GF-D8 (cell line): ENCODE measurements at places on chromosomes 2 and 18.

DNA sequence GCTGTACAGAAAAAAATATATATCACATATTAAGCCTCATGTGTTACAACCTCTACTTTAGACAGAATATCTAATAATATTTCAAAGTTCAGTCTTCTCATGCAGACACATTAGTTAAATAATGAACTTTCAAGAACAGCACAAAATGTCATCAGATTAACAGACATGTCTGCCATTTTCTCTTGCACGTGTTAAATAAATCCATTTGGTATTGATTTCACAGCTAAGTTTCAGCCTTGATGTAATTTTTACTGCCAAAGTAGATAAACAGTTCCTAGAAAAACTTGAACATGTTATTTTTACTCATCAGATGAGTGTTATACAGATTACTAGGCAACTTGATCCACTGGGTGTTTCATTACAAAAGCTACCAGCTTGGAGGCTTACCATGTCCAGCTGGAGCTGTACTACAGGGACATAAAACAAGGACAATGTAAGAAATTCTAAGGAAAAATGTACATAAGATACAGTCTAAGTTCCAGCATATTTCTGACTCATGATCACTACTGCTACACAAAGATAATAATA lies 290.7 kb upstream of the DDX18 start:
- DNase-seq, result no peak

- no peak for DNase-seq
These were observed 28.9 kb downstream of the SPIRE1 start for GRCh38 chr18:12628706-12629702.

GRCh38 chr18:68991286-68991685 lies 193.4 kb downstream of the CCDC102B start:
- DNase-seq, result no peak

GRCh38 chr2:99600981-99601651 lies 111.3 kb upstream of the REV1 start:
- no peak for DNase-seq

DNA sequence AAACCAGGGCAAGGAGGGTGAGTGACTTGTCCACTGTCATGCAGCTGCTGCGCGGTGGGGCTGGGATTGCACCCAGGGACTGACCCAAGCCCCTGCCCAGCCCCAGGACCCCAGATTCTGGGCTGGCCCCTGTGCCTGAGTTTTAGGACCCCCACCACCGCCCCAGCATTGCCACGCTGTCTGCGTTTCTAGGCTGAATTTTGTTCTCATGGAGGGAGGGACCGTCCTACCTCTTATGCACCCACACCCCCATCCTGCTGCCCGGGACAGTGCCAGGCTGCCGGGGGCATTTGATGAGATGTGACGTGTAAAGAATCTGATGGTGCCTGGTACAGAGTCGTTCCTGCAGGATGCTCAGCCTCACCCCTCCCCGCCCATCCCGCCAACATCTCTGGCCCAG lies 111.0 kb upstream of the ODC1 start:
- no peak for DNase-seq

- DNase-seq, result no peak
These were observed 20.6 kb downstream of the SMAD7 start for GRCh38 chr18:48929941-48930713.

- DNase-seq, result no peak
These were observed 746.6 kb upstream of the NXPH2 start for GRCh38 chr2:139526781-139527180.

DNA sequence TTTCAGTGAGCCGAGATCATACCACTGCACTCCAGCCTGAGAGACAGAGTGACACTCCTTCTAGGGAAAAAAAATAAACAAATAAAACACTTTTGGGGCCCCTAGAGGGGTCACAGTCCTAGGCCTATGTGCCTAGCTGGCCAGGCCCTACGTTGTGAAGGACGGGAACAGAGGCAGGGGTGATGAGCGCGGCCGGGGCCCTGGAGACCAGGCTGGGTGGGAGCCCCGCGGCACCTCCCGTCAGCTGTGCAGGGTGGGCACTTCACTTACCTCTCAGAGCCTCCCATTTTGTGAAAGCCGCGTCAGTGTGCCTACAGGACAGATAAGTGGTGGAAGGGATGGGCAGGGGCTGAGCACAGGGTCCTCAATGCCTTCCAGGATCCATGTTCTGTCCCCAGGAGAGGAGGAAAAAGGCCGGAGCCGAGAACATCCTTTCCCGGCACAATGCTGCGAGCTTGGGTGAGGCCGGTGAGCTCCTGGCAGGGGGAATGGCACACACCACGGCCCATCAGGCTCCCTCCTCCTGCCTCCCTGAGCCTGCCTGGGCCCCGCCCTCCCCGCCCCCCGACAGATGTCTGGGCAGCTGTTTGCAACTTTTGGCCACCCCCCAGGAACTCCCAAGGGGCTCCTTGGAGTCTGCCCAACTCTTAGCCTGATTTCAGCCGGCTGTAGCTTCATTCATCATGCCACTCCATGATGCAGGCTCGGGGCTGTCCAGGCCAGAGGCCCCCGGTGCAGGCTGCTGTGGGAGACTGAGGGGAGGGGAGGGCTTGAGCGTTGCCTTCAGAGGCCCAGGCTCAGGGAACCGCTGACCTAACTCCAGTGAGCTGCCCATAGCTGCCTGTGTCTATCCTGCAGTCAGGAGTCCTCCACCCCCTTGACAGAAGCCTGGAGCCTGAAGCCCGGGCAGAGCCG lies 196.5 kb downstream of the TFCP2L1 start:
- DNase-seq, result no peak

DNA sequence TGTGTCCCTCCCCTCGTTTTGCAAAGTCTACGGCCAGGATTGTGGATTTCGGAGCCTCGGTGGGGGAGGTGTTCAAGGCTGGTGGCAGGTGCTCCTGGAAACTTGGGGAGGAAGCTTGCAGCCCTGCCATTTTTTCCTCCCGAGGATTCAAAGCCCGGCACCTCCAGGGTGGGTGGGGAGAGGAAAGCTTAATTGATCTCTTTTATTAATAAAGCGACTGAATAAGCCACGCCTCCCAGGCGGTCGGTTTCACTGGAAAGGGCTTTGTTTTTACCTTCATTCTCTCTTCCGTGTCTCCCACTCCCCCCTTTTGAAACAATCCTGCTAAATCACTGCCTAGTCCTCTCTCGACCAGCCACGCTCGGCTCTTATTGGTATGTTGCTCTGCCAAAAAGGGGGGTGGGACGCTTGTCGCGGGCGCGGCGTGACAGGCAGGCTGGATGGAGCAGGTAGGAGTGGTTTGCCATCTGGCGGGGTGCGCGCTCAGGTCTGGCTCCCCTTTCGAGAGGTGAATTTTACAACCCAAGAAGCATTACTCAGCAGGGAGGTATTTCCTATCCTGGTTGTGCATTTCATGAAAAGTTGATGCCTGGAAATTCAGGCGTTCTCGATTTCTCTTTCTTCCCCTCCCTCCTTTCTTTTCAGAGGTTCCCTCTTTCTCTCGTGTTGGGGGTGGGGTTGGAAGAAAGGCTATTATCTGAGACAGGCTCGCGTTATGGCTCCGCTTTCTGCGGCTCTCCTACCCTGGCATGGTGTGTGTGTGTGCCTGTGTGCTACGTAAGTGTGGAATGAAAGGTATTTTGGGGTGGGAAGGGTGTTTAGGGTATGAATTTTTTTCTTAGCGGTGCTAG lies 1.4 kb downstream of the NEDD4L start:
- no peak for DNase-seq

- no peak for DNase-seq
These were observed 44.3 kb downstream of the RDH14 start for GRCh38 chr2:18516112-18516511.

GRCh38 chr2:84631985-84632384 lies 115.7 kb downstream of the DNAH6 start:
- DNase-seq, result no peak

DNA sequence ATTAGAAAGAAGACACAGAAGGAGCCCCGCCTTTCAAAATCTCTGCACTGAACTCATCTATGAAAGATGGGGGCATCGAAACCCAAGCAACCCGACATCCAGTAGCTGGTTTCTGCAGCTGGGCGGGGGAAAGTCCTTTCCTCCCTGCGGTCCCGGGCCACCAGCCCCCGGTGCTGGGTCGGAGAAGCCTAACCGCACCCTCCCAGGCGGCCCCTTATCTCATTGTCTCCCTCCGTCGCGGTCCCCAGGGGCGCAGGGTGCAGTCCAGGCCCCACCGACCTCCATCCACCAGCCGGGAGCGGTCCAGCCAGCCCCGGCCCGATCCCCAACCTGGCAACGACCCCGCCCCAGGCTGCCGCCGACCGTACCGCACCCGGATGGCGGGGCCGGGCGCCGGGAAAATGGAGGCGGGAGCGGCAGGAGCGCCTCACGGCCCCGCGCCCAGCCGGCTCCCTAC lies 452 bp downstream of the RAPH1 start:
- DNase-seq, result no peak

GRCh38 chr18:61364953-61365352 lies 31.7 kb downstream of the CDH20 start:
- DNase-seq, result no peak

DNA sequence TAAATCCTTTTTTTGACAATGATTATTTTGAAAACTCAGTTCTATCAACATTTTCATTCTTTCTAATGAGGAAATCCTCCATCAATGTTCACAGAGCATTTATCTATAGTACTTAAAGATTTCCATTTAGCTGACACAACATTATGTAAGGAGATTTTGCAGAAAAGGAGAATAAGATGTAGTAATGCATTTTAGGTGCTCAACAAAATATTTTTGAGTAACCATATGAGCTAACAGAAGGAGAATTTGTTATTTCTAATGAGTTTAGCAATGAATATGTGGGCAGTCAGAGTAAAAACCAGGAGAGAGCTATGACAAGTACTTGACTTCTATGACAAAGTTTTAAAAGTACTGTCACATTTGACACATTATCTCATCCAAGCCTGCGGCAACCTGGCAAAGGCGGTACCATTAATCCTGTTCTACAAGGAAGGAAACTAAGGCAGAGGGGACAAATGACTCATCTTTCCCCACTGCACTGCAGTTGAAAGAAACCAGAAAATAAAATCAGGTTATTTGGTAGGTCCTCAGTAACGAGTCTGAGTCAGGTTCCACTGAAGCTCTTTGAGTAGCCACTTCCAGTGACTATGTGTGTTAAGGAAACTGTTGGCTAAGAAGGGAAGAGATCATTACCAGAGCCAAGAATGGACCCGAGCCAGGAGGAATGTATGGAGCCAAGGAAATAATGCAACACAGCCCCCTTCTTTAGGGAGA lies 134.1 kb upstream of the ITGB6 start:
- DNase-seq, result no peak

GRCh38 chr2:18440141-18440661 lies 120.3 kb downstream of the RDH14 start:
- DNase-seq, result no peak

- no peak for DNase-seq
These were observed 71.3 kb downstream of the CTIF start for GRCh38 chr18:48609820-48610815.

- DNase-seq, result no peak
These were observed 32.4 kb upstream of the MRPL19 start for GRCh38 chr2:75614162-75614651.

GRCh38 chr18:35378574-35378896 lies 1.4 kb upstream of the ZNF396 start:
- DNase-seq, result no peak

GRCh38 chr2:67706082-67706481 lies 308.9 kb downstream of the ETAA1 start:
- DNase-seq, result no peak

- peak; percentile 33 for DNase-seq
These were observed 1.8 kb downstream of the REL start for GRCh38 chr2:60882971-60883753.

DNA sequence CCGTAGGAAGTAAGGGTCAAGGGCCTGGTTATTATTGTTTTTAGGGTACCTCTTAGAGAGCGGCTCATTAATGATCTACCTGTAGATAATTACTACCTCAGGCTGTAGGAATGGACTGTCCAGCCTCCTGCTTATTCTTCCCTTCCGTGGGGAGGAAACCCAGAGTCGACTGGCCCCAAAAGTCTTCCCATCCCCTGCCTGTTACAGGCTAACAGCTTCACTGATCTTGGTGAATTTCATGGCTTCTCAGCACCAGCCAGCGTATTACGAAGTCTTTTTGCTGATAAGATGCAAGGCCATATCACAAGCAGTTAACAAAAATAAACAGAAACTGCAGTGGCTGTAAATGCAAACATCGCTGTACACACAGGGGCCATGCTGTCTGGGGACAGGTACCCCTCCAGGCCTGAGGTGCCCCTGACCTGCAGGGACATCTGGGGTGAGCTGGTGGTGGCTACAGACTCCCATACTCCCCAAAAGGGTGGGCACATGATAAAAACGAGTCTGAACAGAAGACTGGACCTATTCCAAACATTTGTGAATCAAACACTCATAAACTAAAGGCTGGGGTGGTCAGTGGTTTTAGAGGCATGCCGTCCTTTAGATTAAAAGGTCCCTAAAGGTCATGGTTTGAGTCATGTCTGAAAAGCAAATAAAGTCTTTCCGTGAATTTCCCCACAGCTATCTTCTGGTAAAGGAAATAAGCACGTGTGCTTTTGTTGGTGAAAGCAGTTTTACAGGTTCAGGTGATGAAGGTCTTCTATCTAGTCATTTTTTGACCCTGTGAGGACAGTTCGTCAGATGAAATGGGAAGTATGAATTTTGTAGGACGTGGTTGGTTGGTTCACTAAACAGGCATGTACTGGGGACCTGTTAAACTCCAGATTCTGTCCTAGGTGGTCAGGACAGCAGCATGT lies 36.7 kb downstream of the TTC39C start:
- DNase-seq, result no peak

- no peak for DNase-seq
These were observed 755.5 kb downstream of the RNF144A start for GRCh38 chr2:7672685-7673071.

DNA sequence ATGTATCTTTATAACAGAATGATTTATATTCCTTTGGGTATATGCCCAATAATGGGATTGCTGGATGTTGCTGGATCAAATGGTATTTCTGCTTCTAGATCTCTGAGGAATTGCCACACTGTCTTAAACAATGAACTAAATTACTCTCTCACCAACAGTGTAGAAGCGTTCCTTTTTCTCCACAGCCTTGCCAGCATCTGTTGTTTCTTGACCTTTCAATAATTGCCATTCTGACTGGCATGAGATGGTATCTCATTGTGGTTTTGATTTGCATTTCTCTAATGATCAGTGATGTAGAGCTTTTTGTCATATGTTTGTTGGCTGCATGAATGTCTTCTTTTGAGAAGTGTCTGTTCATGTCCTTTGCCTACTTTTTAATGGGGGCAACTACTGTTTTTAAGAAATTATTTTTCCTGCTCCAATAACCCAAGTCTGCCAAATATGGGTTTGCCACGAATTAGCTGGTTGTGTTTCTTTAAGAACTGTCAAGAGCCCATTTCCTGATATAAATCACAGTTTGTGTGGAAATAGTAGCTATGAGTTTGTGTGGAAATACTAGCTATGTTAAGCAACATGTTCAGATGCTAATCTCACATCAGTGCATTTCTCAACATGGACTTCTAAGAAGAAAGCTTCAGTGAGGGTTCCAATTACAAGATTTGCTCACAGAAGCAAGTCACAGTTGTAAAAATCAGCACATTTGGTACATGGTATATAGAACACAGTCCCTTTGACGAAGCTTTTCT lies 259.4 kb downstream of the ANAPC1 start:
- peak; percentile 98 for DNase-seq
